Mucosa of gallbladder (tissue), 1 donor: ENCODE measurements at places on chromosomes 13 and 19. TPM values are rescaled to one million over a fixed set of nuclear protein-coding genes. Genes with fewer than 3 reads are reported as not detected.

Gene MCF2L
- total RNA-seq, result 91.8 TPM

Gene FUT1
- 1.0 TPM for total RNA-seq

Gene CEACAM16
- 0.12 TPM for total RNA-seq

Gene LGALS14
- total RNA-seq, result not detected

DNA sequence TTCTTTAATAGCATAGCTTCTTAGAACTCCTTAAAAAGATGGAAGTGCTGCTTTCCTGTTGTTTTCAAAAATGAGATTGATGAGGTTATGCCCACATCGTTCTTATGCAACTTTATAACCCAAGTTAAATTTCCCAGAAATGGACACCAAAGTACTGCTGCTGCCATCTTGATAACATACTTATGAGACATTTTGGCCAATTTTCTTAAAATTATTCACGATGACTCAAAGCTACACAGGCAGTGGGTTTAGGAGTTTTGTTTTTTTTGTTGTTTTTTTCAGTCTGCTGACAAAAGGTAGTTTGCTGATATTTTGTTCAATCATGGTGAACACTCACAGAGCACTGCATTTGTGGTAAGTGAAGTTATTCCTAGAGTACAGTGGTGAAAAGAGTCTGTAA lies 54.9 kb upstream of the RFC3 start:
- no peak for DNase-seq
